ENCODE measurements at places on chromosomes 3 and 15. TPM values are rescaled to one million over a fixed set of nuclear protein-coding genes. Genes with fewer than 3 reads are reported as not detected.
A peak's percentile ranks its signal among the peaks of the same experiment; 100 is the strongest.

- no peak overlapping the region for H3K4me3 ChIP-seq
- H3K27ac ChIP-seq = no peak overlapping the region
- peaks cover 2% of the 10 kb centered on the region for H3K4me1 ChIP-seq
Measured at GRCh38 chr3:31821118-31821517, 159.9 kb downstream of the OSBPL10 start.

DNA sequence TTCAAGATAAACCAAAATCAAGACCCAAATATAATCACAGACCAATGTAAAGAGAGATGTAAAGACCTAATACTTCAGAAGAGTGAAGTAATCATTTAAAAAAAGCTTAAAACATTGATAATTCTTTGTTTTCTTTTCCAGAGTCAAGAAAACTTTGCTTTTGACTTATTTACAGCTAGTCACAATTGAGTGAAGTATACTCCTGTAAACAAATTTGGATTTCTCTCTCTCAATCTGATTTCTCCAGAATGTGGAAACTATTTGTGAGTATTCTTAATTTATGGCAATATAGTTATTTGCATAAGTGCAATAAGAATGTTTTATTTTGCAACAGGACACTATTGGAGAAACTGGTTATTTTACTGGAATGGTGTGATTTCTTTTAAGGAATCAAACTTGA is 43.7 kb upstream of the ZBTB20 start:
- H3K27ac ChIP-seq = no peak overlapping the region
- H3K4me3 ChIP-seq = no peak overlapping the region
- no peak for DNase-seq
- H3K27me3 ChIP-seq = no peaks in the 10 kb centered on the region

DNA sequence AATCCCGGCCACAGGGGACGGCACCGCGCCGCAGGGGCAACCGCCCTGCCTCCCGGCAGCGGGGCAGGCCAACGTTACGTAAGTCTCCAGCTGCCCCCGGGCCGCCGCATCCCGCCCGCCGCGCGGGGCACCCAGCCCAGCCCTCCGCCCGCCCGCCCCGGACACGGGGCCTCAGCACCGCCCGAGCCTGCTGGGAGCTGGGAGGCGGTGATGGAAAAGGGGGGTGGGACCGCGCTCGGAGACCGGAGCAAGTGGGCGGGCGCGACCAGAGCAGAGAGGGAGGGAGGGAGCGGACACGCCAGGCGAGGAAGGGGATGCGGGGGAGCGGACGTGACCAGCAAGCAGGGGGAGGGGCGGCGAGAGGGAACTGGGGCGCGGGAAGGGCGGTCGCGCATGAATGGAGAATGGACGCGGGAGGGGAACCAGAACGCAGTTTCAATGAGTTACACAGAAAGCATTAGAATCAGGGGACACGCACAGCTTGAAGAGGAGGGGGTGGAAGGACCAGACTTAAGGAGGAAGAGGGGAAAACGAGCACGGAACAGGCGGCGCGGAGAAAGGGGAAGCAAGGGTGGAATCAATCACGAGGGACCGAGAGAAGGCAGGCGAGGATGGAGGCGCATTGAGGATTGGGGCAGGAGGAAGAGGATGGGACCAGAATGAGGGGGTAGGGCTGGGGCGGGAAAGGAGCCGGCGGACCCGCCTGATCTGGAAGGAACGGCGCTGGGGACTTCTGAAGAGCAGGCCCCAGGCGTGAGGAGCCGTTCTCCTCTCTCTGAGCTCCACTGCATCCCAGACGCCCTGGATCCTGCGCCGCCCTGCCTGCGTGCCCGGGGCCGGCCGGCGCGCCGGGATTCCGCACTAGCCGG is 559 bp downstream of the PKM start:
- no peaks in the 10 kb centered on the region for H3K27me3 ChIP-seq
- peaks cover 13% of the 10 kb centered on the region for H3K4me1 ChIP-seq
- peaks cover 26% of the 10 kb centered on the region for H3K36me3 ChIP-seq
- peak overlapping the region; percentile 32 for H3K27ac ChIP-seq
- H3K4me3 ChIP-seq = peak overlapping the region; percentile 97

DNA sequence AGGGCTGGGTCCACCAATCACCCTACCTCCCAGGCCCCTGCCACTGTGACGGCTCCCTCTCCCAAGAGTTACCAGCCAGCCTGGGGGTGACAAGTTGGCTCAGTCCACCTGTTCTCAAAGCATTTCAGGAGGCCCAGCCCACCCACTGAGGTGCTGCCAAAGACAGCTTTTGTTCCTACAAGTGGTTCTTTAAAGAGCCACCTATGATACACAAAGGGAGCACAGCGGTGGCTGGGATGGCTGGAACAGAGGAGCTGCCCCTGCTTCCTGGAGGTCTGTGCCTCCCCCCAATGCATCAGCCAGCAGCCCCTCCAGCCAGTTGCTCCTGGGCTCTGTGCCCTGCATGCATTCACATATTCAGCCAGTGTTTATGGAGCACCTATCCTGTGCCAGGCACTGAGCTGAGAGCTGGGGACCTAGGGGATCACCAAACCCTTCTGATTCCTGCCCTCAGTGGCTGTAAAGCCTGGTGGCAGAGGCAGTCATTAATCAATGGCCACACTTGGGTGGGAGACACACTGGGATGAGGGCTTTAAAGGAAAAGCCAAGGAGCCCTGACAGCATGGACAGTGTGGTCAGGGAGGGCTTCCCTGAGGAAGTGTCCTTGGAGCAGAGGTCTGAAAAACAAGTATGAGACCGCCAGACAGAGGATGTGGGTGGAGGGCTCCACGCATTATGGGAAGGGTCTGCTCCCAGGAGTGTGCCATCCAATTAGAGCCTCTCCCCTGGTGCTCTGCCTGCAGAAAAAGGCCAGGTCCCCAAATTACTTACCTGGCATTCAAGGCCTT is 107.1 kb upstream of the LINGO1 start:
- H3K27ac ChIP-seq = no peak overlapping the region
- peaks cover 10% of the 10 kb centered on the region for H3K4me1 ChIP-seq
- H3K4me3 ChIP-seq = peak overlapping the region; percentile 44
- H3K36me3 ChIP-seq = no peaks in the 10 kb centered on the region
- peak; percentile 87 for DNase-seq

- H3K27ac ChIP-seq = no peak overlapping the region
- DNase-seq = no peak
- H3K36me3 ChIP-seq = peaks cover 4% of the 10 kb centered on the region
Measured at GRCh38 chr3:46928282-46928681, 48.3 kb downstream of the CCDC12 start.

DNA sequence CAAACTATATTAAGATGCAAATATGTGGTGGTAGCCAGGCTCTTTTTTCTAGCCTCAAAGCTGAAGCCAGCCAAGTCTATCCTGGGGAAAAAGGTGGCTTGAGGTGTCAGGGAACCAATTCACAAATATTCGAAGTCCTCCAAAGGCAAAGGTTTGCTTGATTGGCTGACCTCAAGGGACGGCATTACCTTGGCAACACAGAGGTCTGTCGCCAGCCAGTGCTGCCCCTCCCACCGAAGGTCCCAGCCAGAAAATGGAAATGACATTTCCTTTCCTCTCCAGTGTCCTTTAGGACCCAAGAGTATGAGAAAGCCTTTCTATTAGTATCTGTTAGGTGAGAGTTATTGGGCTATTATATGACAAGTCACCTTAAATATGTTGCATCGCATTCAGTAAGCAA is 96.0 kb upstream of the LIMD1 start:
- no peak overlapping the region for H3K4me3 ChIP-seq
- no peak overlapping the region for H3K27ac ChIP-seq

DNA sequence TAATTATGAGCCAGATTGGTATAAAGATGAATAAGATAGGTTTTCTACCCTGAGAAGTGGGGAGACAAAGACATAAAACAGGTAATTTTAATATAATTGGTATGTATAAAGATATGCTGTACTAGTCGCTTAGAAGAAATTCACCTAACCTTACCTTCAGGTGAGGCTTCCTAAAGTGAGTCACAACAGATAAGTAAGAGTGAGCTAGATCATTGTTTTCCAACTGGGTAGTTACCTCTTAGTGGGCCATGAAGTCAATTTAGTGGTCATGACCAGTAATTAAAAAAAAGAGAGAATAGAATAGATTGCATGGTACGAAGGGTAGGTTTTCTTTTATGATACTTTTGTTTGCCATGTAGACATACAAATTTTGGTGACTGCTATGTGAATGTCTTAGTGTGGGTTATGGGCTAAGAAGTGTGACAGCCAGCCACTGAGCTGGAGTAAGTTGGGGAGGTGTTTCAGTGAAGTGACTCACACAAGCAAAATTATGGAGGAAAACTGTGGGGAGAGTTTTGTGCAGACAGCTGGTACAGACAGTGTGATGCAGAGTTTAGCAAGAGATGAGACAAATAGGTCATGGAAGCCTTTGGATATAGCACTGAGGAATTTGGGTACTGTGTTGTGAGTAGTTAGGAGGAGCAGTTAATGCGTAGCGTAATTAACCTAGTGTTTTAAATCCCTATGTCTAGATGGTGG is 8.2 kb downstream of the TRNT1 start:
- H3K4me1 ChIP-seq = no peaks in the 10 kb centered on the region
- peaks cover 23% of the 10 kb centered on the region for H3K36me3 ChIP-seq
- no peak for DNase-seq
- no peak overlapping the region for H3K27ac ChIP-seq
- no peaks in the 10 kb centered on the region for H3K27me3 ChIP-seq
- no peak overlapping the region for H3K4me3 ChIP-seq

DNA sequence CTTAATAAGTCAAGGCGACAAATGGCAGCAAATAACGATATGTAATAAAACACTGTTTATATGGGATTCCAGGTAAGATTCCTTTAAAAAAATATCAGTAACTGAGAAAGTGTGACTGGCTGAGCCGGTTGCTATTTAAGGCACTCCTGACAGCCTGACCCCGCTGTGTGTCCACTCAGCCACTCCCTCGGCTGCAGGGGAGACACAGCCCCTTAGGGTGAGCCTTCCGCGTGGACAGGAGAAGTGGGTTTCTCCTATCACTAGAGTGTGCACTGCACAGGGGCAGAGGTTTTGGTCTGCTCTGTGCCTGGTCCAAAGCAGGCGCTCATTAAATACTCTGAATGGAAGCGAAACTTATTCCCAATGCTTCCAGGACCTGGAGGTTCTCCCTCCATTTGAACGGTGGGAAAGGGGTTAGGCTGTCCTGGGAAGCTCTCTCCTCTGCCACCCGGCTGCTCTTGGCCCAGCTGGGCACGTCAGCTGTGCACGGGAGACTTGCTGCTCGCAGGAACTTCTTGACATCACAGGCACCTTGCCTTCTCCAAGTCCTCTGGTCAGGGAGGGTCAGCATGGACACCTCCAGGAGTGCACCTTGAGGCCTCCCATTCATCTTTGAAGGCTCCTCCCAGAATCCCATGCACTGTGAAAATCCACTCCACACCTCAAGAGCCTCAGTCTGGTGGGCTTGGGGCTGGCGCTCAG is 43.3 kb upstream of the SLCO2A1 start:
- no peak for DNase-seq
- no peaks in the 10 kb centered on the region for H3K27me3 ChIP-seq
- no peak overlapping the region for H3K27ac ChIP-seq
- H3K4me1 ChIP-seq = no peaks in the 10 kb centered on the region

DNA sequence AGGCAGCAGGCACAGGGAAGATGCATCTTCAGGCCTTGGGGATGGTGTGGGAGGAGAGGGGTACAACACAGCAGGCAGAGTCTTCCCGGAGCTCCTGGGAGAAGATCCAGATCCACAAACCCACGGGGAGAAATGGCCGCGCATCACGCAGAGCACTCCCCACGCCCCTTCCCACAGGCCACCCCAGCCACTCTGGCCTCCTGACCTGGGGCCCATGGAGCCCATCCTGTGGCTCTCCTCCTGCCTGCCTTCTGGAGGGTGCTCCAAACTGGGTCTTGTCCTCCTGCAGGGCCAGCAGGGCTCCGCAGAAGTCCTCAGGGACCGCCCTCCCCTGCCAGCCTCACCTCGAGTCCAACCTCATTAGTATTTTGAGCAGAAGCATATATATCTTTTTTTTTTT is 17.9 kb downstream of the CORO2B start:
- no peaks in the 10 kb centered on the region for H3K36me3 ChIP-seq
- H3K4me3 ChIP-seq = no peak overlapping the region
- H3K27ac ChIP-seq = no peak overlapping the region

GRCh38 chr3:53813876-53814275 is 32.3 kb downstream of the CHDH start:
- no peak overlapping the region for H3K4me3 ChIP-seq
- no peaks in the 10 kb centered on the region for H3K27me3 ChIP-seq
- no peak overlapping the region for H3K27ac ChIP-seq
- DNase-seq = peak; percentile 21
- no peaks in the 10 kb centered on the region for H3K4me1 ChIP-seq
- H3K36me3 ChIP-seq = no peaks in the 10 kb centered on the region

GRCh38 chr3:36575241-36575640 is 189.1 kb downstream of the DCLK3 start:
- no peak for DNase-seq
- no peaks in the 10 kb centered on the region for H3K4me1 ChIP-seq
- no peak overlapping the region for H3K27ac ChIP-seq
- H3K27me3 ChIP-seq = no peaks in the 10 kb centered on the region
- no peak overlapping the region for H3K4me3 ChIP-seq
- peaks cover 11% of the 10 kb centered on the region for H3K36me3 ChIP-seq

DNA sequence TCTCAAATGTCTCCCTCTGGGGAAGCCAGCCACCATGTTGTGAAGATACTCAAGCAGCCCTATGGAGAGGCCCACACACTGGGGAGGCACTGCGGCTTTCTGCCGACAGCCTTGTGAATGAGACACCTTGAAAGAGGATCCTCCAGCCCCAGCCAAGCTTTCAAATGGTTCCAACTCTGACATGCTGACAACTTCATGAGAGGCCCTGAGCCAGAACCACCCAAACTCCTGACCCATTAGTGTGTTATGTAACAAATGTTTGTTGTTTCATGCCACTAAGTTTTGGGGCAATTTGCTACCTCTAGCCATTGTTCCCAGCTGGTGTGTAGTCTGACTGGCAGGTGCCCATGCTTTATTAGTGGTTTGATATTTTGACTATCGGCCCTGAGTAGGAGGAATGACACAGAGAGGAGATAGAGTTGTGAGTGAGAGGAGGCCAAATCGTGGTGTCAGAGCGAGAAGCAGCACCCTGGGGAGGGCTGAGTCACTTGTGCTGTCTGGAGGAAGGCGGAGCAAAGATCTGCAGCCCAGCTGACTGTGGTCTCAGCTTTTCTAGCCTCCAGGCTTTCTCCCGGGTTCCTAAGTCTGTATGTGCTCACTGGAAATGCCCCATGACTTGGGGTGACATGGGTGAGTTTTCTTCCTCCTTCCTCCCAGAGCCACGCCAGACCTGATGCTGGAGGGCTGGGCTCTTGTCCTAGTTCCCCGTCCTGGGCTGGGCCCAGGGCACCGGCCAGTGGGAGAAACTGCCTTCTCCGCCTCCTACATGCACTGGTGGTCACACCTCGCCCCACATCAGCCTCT is 56.7 kb upstream of the BLM start:
- peak; percentile 41 for DNase-seq
- H3K27ac ChIP-seq = no peak overlapping the region
- no peaks in the 10 kb centered on the region for H3K27me3 ChIP-seq
- no peaks in the 10 kb centered on the region for H3K4me1 ChIP-seq
- no peaks in the 10 kb centered on the region for H3K36me3 ChIP-seq

The PLOD2 gene
- total RNA-seq = 17.9 TPM

The NME9 gene
- not detected for total RNA-seq

The KLHL40 gene
- total RNA-seq = not detected
